Right cardiac atrium (tissue), 5 donors: ENCODE measurements at places on chromosomes 1 and 21. TPM values are rescaled to one million over a fixed set of nuclear protein-coding genes. Genes with fewer than 3 reads are reported as not detected.

DNA sequence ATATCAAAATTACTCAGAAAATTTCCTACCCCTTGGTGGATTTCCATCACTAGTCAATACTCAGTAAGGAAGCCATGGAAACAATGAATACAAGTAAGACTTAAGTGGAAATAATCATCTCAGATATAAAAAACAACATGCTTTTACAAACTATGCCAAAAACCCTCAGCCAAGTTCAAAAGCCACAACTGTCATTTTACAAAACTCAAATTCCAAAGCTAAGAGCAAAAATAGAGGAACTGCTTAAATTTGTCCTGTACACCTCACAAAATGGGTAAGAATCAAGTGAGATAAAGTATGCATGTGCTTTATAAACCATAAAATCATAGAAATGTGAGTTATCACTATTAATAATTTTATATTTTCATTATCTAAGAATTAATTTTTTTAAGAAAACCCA is 9.6 kb downstream of the TMCO1 start:
- no peak for DNase-seq

DNA sequence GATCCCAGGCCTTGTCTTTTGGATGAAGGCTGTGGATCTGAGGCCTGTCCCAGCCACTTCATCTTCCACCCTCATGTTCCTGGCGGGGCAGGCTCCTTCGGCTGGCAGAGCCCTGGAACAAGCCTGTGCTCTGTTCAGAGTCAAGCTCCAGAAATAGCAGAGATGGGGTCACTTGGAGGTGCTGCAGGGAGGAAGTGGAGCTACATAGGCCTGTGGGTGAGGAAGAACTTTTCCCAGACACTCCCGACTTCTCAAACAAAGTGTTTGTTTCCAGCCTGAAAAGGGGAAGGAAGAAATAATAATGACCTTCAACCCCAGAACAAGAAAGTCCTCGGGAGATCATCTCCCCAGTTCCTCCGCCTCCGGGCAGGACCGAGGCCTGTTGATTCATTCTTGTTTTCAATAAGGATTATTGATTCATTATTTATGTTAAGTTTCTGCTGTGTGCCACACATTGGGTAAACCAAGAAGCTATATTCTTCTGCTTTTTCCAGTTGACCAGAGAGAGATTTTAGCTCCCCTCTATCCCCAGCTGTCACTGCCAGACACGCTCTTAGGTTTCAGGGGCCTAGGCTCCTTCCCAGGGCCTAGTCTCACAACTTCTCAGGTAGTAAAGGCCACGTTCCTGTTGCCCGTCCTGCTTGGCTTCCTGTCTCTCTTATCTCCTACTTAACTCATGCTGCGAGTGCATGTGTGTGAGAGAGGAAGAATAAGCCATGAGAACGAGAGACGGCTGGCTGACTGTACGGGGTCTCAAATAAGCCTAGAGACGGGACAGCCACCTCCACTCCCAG is 16.9 kb downstream of the IKBKE start:
- DNase-seq: no peak

DNA sequence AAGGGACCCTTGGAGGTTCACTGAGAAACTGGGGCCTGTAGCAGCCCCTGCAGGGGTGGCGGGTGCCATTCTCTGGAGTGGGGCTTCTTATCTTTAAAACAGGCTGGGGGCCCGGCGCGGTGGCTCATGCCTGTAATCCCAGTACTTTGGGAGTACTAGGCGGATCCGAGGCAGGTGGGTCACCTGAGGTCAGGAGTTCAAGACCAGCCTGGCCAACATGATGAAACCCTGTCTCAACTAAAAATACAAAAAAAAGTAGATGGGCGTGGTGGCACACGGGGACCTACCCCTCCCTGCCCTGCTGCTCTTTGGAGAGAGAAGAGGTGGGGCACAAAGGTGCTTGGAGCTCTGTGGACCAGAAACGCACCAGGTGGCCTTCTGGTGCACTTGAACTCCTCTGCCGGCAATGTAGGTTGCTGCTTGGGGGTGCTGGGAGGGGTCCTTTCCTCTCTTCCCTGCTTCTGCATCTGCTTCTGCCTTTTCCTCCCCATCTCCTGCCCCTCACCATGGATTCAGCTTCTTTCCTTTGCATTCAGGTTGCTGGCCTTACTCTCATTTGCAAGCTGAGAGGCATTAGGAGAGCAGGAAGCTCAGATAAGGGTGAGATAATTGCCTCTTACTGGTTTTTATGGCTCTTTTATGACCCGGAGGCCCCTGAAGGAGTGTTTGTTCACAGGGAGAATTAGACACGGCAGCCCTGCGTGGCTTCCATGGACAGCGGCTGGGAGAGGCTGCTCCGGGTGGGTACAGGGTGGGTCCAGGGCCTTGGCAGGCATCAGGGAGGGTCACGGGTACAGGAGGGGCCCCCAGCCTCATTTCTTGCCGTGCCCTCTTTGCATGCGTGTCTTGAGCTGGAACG is 57.4 kb downstream of the ARHGEF10L start:
- DNase-seq: peak; percentile 29

GRCh38 chr1:115538579-115538978 is 103.2 kb upstream of the VANGL1 start:
- no peak for DNase-seq

DNA sequence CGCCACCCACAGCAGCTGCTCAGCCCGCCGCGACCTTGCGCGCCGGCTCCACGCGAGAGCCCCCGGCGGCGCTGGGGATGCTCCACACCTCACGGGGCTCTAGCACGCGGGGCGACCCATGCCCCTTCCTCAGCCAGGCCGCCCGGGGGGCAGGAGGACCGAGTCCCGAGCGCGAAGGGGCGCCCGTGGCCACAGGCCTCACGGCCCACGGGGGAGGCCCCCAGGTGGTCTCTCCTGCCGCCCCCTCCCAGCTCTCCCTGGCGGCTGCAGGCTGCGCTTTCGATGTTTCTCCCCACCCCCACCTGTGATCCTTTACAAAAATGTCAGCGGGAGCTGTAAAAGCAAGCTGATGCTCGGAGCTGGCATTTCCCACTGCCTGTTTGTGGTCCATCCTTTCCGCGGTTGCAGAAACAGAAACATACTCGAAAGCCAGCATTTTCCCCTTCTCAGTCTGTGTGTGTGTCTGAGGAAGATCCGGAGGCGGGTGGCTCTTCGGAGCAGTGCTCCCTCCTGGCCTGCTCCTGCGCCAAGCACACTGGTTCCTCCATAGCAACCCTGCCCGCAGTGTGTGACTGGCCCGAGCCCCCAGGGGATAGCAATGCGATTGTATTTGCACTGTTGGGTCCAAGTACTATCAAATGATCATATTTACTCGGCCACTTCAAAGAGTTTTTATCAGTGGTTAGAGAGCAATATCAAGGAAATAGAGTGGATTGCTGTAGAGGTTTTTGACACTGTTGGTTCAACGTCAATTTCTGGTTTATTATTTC is 2.1 kb downstream of the KIF26B start:
- DNase-seq: no peak

DNA sequence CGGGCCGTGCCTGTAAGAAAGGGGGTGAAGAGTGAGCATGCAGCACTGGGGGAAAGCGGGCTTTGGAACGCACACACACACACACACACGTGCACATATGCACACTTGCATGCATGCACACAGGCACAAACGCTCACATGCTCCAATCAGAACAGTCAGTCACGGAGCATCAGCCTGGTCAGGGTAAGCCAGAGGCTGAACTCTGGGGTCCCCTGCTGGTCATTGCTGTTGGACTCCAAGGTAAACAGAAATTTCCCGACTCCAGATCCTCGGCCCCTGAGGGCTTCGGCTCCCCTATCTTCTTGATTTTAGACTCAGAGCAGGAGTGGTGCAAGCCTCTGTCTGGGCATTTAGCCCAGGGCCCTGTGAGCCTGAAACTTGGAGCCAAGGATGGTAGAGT is 54.2 kb downstream of the SYT2 start:
- DNase-seq: no peak

- DNase-seq: no peak
Measured at GRCh38 chr1:29453502-29454240, 217.3 kb downstream of the PTPRU start.

Gene KCNE2
- not detected for total RNA-seq
